ENCODE measurements at places on chromosomes 13 and 19.

- no peak for DNase-seq
These were observed 13.8 kb downstream of the PAK4 start for GRCh38 chr19:39139305-39139874.

GRCh38 chr13:83547043-83547442 lies 335.2 kb downstream of the SLITRK1 start:
- no peak for DNase-seq

DNA sequence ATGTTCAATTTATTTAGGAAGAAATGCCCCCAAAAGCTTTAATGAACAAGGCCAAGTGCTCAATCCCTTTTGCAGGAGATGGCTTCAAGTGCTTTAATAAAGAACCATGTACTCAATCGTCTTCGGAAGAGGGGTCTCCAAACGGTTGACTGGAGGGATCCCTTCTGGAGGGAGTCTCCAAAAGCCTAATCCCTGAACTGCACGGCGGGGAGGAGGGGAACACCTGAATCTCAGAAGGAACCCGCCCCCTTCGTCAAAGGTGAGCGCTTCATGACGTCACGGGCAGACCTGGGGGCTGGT lies 505 bp downstream of the PAF1 start:
- no peak for DNase-seq

GRCh38 chr19:55590617-55591016 lies 8.7 kb downstream of the FIZ1 start:
- peak; percentile 63 for DNase-seq

- no peak for DNase-seq
These were observed at the start of gene RAX2 for GRCh38 chr19:3771906-3772455. Gene RAX2, minus strand, starts transcription at chr19:3772228. Its CDS starts 486 bp downstream, at chr19:3771742.
